ENCODE measurements at places on chromosomes 3 and 15.

- peak; percentile 53 for DNase-seq
Measured at GRCh38 chr3:141255846-141256261, 24.2 kb downstream of the PXYLP1 start.

DNA sequence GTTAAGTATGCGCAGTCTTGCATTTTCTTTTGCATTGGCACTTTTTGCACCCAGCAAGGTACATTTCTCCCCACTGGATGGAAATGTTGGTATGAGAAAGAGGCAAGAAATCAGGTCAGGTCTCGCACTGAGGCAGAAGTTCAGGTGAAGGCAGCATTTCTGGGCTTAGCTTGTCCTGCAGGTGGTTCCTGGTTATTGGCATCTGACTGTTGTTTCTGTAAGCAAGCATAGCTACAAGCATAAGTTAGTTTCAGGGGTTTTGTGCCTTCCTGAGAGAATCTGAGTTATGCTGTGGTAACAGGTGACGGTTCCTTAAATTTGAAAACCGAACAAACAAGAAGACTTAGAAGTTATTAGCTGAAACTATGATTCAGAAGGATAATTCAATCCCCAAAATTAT lies 139.4 kb upstream of the GRM7 start:
- DNase-seq, result no peak

GRCh38 chr3:11757929-11758328 lies 88.8 kb downstream of the TAMM41 start:
- DNase-seq, result no peak

GRCh38 chr15:23073890-23074646 lies 34.7 kb upstream of the TUBGCP5 start:
- DNase-seq, result no peak

- no peak for DNase-seq
Measured at GRCh38 chr3:4744405-4745234, 234.6 kb upstream of the BHLHE40 start.

DNA sequence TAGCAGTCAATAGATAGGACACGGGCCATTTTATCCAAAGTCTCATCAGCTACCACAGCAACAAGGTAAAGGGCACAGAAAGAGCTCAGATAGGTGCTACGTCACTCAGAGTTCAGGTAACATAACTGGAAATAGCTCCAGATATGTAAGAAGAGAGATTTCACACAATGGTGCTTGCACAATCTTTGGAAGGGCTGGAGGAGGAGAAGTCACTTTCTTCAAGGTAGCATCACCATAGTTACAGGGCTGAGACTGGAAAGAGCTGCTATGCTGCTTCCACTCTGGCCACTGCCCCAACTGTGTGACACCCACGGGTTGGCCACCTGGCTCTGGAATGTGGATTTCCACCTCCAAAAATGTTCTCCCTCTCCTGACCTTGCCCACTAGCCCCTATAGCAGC lies 448.8 kb upstream of the THBS1 start:
- no peak for DNase-seq

DNA sequence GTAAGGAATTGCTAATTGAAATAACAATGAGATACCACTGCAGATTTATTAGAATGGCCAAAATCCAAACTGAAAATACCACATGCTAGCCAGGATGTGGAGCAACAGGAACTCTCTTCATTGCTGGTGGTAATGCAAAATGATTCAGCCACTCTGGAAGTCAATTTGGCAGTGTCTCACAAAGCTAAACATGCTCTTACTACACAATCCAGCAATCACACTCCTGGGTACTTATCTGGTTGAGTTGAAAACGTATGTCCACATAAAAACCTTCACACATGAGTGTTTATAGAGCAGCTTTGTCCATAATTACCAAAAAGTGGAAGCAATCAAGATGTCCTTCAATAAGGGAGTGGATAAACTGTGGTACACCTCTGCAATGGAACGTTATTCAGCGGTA lies 113.3 kb downstream of the SMAD6 start:
- DNase-seq, result no peak

GRCh38 chr15:75140080-75140879 lies 61.4 kb upstream of the C15orf39 start:
- DNase-seq, result no peak

DNA sequence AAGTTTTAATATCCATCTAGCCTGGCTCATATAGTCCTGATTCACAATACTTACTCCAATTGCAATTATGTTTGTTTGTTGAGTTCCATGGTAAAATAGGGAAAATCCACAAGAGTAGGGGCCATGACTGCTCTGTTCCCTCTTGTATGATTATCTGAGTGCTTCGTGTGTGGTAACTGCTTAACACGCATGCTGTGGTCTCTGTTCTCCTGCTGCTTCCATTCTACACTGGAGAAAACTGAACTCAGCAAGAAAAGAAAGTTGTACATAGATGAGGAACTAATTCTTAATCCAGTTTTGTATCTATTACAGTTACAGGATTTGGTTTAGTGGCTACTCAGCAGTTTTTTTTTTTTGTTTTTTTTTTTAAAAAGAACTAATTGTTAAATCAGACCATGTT lies 223.0 kb upstream of the SATB1 start:
- no peak for DNase-seq

GRCh38 chr3:70281663-70282062 lies 30.8 kb downstream of the MDFIC2 start:
- no peak for DNase-seq

- no peak for DNase-seq
Measured at GRCh38 chr3:152404976-152405375, 136.2 kb downstream of the MBNL1 start.

- DNase-seq, result no peak
Measured at GRCh38 chr3:166005126-166005525, 167.9 kb upstream of the BCHE start.

DNA sequence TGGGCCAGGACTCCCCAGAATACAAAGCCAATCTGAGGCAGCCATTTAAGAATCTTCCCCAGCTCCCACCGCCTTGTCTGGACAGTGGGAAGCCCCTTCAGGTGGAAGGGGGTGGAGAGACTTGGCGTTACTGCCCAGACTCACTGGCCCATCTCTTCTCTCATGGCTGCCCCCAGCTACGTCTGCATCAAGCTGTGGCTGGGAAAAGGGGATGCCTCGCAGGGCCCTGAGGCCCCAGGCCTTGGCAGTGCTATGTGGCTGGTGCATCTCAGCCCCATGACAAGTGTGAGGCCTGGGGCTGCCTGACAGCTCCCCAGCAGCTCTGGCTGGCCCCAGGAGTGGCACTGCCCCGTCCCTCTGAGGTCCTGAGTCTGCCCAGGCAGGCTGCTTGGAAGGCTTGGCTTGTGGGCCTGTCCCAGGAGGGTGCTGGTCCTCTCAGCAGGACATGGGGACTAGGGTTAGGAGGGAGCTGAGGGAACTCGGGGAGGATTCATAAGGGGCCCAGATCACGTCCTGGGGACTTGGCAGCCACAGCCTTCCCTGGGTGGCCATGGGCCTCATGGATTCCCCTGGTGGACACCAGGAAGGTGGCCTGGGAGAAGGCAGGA lies 20.2 kb upstream of the SLC41A3 start:
- no peak for DNase-seq

DNA sequence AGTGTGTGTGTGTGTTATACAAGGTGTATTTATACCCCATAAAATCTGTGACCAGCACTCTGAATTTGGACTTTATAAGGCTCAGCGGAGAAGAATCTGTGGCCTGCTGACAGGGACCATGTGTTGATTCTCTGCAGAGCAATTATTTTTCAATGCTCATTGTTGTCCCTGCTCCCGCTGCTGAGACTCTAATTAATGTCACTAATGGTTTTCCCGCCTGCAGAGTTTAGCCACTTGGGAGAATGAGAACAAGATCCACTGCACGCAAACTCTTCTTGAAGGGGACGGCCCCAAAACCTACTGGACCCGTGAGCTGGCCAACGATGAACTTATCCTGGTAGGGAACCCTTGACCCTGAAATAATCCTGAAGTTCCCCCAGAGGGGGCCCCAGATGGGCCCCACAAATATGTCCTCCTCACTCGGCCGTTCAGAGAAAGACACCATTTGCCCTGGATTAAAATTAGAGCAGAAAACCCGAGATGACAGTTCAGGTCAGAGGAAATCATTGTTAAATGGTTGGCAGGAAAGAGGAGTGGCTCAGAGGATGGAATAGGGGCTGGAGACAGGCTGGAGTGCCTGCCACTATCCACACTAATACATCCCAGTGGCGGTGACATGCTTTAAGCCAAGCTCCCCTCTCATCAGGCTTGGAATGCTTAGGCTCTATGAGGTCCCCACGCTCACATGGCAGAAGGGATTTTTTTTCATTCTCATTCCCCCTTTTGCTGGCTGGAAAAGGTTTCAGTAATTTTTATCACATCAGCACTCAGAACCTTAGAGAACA lies 3.3 kb downstream of the CRABP1 start:
- DNase-seq, result no peak

DNA sequence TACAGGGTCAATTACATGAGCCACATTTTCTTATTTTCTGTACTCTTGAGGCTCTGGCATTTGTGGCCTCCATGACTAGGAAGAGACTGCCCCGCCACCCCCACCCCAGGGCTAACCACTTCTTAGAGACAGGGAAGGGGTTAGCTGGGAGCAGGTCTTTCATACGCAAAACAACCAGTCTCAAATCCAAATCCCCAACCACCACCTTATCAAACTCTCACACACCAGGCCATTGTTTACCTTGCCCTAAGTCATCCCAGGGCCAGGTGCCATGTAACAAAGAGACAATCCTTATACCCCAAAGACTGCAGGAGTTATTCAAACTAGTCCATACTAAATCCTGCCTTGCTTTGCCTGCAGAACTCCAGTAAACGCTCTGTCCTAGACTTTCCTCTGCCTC lies 77.8 kb downstream of the B3GNT5 start:
- no peak for DNase-seq

DNA sequence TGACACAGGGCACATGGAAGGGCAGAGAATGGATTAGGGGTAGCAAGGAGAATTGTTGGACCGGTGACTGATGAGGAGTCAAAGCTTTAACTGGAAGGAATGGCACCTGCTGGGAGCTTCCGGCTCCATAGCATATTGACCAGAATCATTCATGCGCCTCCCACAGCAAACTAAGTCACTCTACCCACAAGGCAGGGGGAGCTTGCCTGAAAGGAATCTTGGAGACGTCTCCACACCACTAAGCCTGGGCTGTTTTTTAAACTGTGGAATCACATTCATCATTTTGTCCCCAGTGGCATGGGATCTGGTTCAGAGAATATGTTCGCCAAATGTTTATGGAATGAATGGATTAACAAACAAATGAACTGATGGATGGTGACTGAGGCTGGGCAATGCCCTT lies 57.0 kb upstream of the ITGA11 start:
- no peak for DNase-seq

DNA sequence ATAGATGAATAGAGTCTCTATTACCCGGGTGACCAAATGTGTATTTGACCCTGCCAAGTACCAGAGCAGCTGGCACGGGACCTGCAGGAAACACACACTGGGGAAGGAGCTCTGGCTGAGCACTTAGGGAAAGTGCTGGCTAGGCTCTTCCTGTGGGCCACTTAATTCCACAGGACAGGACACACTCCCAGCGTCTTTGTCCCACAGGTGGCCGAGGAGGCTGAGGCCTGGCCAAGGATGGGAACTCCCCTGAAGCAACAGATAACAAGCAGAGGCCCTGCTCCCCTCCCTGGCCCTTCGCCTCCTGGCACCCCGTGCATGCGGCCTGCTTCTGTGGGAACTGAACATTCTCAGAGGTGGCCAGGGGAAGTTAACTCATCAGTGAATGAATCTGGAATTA lies 180.8 kb downstream of the ATP10A start:
- no peak for DNase-seq

GRCh38 chr3:188218603-188219002 lies 64.6 kb downstream of the LPP start:
- DNase-seq, result no peak

GRCh38 chr3:4979428-4980228 lies at the start of gene BHLHE40:
Gene BHLHE40 (plus strand): TSS chr3:4979437. CDS start chr3:4979719, 282 bp downstream.
- DNase-seq, result no peak

DNA sequence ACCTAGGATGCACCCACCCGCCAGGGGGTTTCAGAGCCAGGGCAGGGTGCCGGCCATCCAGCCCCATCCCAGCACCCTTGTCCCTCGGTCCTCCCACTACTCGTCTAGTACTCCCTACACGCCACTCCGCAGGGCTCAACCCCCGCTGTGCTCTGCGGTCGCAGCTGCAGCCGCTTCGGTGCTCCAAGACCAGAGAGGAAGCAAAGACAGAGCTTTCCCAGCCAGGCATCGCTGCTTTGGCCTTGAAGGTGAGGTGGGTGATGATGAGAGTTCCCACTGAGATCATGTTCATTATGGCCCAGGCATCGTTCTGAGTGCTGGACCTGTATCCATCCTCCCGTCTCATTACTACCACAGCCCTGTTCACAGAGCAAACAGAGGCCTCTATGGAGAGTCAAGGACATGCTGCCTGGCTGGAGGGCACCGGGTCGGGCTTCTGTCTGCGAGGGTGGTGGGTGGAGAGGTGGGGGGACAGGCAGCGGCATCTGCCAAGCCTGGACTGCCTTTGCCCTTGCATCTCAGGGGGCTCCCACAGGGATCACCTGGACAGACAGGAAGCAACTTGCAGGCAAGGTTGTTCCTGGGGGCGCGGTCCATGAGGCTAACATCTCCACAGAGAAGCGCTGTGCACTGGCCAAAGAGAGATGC lies 66.9 kb downstream of the KLF13 start:
- no peak for DNase-seq

DNA sequence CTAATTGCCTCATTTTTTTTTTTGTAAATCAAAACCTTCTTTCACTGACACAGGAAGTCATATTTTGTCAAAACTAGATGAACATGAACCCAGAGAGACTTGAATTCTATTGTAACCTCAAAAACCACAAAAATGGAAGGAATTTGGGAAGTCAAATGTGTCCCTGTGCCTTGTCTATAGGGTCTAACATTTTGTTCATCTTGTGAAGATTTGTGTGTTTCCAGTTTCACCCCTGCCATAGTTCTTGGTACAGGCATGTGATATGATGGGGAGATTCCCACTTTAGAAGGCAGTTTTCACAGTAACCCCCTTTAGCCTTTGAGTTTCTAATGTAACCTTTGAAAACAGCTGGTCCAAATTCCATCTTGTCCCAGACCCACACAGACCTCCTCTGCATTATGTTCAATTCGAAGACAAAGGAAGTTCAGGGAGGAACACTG lies 318.5 kb upstream of the ADAMTS9 start:
- DNase-seq, result no peak

GRCh38 chr3:5294356-5294755 lies 106.8 kb downstream of the EDEM1 start:
- DNase-seq, result no peak

DNA sequence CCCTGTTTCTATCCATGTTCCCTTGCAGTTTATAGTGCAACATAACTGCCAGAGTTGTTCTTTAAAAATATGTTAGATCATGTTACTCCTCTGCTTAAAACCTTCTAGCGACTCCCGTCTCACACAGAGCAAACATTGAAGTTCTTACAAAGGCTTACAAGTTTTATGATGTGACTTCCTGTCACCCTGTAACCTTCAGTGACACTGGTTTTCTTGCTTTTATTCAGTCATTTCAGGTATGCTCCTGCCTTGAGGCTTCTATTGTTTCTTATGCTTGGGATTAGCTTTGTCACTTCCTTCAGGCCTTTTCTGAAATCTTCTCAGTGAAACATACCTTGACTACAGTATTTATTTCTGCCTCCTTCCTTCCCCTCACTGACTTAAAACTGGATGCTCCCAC lies 252.1 kb downstream of the DOCK3 start:
- DNase-seq, result no peak

GRCh38 chr3:189836795-189837194 lies 205.6 kb downstream of the TP63 start:
- DNase-seq, result no peak

Measured in stimulated activated CD4-positive, alpha-beta T cell treated with anti-CD3 and anti-CD28 coated beads, Interleukin-1b, Interleukin-23, amount 100 ng/mL, for 48 hours (primary cell).